ENCODE measurements at places on chromosomes 11 and 22.

DNA sequence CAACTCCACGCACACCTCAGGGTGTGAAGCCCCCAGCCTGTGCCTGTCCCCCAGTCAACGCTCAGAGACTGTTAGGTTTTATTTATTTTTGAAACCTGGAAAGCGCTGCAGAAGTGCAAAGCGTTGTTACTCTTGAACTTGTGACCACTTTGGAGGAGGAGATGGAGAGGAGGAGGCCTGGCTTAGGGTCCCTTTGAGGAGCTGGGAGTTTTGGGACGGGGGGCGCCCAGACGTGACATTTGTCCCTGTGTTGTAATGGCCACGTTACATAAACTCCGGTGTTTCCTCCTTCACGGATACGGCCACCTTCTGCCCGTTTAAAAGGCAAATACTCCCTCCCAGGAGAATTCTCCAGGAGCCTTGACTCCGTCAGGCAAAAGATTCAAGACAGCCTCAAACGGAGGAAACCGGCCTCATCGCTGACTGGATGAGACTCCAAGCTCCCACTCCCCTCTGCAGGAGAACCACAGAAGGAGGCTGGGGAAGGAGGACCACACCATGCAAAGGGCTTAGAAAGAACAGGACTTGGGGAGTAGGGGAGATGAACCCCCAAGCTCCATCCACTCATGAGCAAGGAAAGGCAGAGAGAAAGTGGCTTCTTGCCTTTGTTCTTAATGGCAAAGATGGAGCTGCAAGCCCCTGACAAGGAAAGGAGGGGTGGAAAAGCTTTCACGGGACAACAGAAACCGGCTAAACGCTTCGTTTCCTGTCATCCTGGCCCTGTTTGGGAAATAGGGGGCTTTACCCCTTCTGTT lies 630 bp downstream of the PIK3IP1 start:
- no peak for DNase-seq

DNA sequence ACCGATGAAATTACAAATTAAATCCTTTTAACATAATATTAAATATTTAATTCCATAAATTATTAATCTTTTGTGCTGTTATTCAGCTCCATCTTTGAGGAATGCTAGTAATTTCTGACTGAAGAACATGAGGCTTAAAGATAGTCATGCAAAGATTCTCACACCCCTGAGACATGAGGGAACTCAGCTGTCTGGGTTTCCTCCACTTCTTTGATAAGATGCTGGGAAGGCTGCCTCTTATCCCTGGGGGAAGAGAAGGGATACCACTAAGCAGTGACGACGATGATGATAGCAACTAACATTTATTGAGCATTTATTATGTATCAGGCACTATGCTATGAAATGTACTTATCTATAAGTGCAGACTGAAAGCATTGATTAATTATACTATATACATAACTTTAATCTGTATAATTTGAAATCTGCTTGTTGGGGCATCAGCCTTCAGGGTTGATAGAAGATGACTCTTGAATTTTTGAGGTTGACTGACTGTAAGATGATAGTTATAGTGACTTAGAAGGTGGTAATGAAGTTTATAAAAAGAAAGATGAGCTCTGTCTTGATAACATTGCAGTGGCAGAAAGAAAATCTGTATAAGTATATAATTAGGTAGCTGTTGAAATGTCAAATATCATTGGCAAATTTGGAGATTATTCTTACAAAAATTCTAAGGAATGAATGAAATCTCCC lies 78.4 kb downstream of the SIK2 start:
- no peak for DNase-seq

DNA sequence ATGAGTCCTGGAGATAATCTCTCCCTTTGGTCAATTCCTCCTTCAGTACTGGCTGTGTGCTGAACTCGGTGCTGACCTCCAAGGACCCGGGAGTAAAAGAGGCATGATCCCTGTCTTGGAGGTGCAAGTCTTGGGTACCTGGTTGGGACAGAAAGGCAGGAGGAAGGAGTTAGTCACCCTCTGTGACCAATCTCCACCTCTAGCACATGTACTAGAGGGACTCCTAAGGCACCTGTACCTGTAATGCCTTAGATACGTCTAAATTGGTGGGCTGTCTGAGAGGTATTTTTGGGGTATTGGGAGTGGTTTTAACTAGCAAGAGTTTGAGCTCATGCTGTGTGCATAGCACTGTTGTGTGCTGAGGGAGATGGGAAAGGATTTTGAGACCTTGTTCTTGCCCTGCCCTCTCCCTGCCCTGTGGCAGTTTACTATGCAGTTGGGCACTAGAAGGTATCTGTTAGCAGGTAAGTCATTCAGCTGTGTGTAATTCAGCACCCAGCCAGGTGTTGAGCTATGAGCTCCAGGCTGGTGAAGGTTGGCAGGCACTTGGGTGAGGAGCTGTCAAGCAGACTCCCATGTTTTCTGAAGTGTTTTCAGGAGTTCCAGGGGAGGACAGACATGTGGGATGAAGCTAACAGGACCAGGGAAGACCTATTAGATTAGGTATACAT lies 2.5 kb downstream of the PANX1 start:
- no peak for DNase-seq

DNA sequence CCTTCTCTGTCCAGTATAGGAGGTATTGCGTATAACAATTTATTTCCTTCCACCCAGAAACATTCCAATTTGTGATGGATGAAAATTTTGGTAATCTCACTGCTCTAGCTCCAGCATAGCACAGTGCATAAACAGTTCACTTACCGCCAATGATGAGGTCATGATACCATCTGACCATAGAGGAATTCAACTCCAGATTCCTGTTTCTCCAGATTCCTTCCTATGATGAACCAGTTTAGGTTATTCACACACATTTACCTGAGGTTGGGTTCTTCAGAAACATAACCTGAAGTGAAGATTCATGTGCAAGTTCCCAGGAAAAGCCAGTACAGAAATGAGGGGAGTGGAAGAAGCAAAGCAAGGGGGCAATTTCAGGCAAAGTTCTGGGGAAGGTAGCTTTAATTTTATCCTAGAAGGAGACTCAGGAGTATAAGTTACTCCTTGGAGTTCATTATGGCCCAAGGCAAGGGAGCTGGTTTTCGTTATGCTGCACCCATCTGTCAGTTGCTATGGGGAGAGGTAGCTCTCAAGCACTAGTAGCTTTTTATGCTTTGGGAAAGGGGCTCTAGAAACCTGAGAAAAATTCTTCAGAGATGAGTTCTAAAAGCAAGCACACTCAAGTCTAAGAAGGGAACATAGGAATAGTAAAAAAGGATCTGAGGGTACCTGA lies 121.6 kb downstream of the CASP12 start:
- DNase-seq: no peak

DNA sequence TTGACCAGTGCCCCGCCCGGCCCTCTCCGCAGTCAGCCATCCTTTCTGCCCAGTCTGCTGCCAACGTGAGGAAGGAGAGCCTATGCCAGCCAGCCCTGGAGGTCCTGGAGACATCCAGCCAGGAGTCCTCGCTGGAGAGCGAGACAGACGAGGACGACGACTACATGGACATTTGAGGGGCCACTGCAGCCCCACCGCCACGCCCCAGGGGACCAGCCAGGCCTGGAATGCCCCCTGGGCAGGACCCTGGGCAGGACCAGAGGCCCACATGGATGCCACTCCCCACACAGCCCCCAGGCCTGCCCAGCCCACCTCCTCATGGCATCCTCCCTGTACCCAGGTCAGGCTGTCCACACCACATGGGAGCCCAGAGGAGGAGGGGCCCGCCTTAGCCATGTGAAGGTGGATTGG lies 3.3 kb upstream of the SUSD2 start:
- no peak for DNase-seq

GRCh38 chr22:29167032-29167911 lies 38.4 kb upstream of the EMID1 start:
- DNase-seq: no peak

- no peak for DNase-seq
Observed at GRCh38 chr11:73074319-73074718, 67.8 kb downstream of the FCHSD2 start.

DNA sequence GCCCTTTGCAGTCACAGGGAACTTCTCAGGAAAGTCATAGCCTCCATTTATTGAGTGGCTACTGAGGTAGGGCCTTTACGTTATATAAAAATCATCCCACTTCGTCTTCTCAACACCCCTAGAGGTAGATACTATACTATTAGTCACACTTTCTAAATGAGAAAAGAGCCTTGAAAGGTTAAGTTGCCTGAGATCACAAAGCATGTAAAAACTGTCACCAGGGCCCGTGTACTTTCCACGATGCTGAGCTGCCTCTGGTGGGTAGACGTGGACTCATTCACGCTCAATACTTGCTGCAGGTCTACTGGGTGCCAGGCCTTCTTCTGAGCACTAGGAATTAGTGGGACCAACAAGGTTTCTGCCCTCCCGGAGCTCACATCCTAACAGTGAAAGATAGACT lies 16.3 kb downstream of the CHRDL2 start:
- DNase-seq: no peak

GRCh38 chr11:22390283-22390655 lies 52.1 kb downstream of the SLC17A6 start:
- DNase-seq: no peak

GRCh38 chr11:46506483-46506791 lies 87.4 kb downstream of the AMBRA1 start:
- no peak for DNase-seq

DNA sequence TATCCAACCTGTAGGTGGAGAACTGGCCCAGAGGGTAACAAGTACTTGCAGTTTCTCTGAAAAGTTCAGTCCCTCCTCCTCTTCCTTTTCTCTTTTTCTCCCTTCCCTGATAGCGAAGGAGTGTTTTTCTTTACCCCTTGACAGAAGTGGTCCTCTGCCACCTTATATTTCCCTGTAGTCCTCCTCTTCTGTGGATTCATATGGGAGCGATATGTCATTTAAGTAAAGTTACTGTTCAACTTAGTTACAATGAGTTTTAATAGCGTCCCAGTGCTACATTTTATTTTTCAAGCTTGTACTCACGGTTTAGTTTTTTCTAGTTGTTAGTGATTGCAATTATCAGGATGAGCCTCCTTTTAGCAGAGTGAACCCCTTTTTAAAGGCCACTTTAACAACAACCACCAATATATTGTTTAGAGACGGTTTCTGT lies 1.4 kb downstream of the PCF11 start:
- no peak for DNase-seq

DNA sequence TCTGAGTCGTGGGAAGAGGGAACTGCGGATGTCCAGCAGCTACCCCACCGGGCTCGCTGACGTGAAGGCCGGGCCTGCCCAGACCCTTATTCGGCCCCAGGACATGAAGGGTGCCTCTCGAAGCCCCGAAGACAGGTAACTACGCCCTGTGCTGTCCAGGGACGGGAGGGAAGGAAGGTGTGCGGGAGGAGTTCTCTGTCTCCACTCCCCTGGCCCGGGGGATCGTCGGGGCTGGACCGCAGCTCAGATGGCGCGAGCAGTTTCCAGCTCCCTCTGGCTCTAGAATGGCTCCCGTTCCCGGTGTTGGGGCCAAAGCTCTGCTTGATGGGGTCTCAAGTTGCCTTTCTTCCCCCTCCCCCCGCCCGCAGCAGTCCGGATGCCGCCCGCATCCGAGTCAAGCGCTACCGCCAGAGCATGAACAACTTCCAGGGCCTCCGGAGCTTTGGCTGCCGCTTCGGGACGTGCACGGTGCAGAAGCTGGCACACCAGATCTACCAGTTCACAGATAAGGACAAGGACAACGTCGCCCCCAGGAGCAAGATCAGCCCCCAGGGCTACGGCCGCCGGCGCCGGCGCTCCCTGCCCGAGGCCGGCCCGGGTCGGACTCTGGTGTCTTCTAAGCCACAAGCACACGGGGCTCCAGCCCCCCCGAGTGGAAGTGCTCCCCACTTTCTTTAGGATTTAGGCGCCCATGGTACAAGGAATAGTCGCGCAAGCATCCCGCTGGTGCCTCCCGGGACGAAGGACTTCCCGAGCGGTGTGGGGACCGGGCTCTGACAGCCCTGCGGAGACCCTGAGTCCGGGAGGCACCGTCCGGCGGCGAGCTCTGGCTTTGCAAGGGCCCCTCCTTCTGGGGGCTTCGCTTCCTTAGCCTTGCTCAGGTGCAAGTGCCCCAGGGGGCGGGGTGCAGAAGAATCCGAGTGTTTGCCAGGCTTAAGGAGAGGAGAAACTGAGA lies 1.4 kb downstream of the ADM start:
- no peak for DNase-seq

DNA sequence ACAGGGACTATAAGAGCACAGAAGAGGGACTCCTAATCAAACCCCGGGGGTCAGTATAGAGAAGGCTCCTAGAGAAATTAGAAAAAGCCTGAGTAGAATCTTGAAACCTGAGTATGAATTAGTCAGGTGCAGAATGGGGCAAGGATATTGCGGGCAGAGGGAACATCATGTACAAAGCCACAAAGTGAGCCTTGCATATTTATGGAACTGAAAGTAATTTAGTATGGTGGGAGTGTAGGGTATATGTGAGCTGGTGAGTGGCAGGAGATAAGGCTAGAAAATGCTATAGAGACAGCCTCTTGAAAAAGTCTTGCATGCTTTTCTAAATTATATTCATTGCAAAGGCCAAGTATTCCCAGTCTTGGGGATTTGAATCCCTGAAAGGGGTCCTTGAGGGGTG lies 93.7 kb downstream of the STIM1 start:
- DNase-seq: no peak

- DNase-seq: no peak
Observed at GRCh38 chr11:7907121-7907520, 23.9 kb downstream of the OR10A6 start.

DNA sequence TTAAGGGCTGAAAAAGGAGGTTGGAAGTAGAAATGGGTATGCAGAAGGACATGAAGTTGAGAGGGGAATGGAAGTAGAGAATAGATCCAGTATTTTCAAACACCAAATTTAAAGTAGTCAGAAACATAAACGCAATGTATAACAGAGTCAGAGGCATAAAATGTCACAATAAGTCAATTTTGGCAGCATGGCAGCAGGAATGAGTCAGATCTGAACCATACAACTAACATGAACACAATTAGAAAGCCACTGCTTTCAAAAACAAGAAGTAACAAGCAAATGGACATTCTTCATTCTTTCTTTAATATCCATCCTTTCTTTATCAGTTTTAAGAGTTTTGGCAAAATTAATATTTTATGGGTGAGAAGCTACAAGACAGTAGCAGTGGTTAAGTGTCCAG lies 2.5 kb downstream of the CHORDC1 start:
- DNase-seq: no peak

GRCh38 chr22:43296276-43296902 lies 46.8 kb downstream of the SCUBE1 start:
- DNase-seq: no peak

DNA sequence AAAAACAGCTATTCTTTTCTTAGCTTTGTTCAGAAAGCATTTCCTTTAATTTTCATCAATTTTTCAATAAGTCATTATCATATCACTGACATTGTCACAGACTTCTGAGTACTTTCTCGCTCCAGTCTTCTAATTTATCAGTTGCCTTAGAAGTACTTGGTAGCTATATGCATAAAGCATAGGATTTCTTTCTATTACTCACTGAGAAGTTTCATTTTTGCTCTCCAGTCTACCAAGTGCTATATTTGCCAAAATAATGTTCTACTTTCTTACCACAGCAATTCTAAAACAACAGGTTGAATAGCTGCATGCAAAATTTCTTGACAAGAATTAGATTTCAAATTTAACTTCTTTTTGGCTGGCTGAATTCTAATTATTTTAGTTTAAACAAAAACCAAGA lies 116.3 kb downstream of the STK33 start:
- DNase-seq: no peak
